H1 (cell line): ENCODE measurements at places on chromosomes 1 and 21. TPM values are rescaled to one million over a fixed set of nuclear protein-coding genes. Genes with fewer than 3 reads are reported as not detected.

C4BPA gene
- not detected in 2 replicates for polyA plus RNA-seq

B3GALT2 gene
- polyA plus RNA-seq, result not detected in 2 replicates

KISS1 gene
- 0.71 and 0.83 TPM in 2 replicates for polyA plus RNA-seq

GTF2B gene
- 8.7 and 14.9 TPM in 2 replicates for polyA plus RNA-seq

OPTC gene
- polyA plus RNA-seq, result 2.8 and 4.0 TPM in 2 replicates

FLG2 gene
- not detected in 2 replicates for polyA plus RNA-seq

A3GALT2 gene
- polyA plus RNA-seq, result not detected in 2 replicates

F3 gene
- polyA plus RNA-seq, result 2.6 TPM in 2 replicates

KMO gene
- polyA plus RNA-seq, result not detected in 2 replicates

RAB42 gene
- polyA plus RNA-seq, result 15.1 and 16.6 TPM in 2 replicates

FCRL6 gene
- polyA plus RNA-seq, result 0.08 TPM in 1 of 2 replicates, not detected in the other

C1QTNF12 gene
- polyA plus RNA-seq, result 2.1 and 4.8 TPM in 2 replicates

GNB1 gene
- polyA plus RNA-seq, result 343 and 372 TPM in 2 replicates

JAM2 gene
- 3.0 and 4.9 TPM in 2 replicates for polyA plus RNA-seq
